Neural crest cell (in vitro differentiated cells): ENCODE measurements at places on chromosomes 4 and X.

- no peaks in the 10 kb centered on the region for H3K27me3 ChIP-seq
- H3K4me1 ChIP-seq, result peaks cover 4% of the 10 kb centered on the region
- no peak overlapping the region for H3K4me3 ChIP-seq
- H3K27ac ChIP-seq, result no peak overlapping the region
- no peak for DNase-seq
- H3K36me3 ChIP-seq, result no peaks in the 10 kb centered on the region
Observed at GRCh38 chr4:94410678-94411206, 41.0 kb upstream of the PDLIM5 start.

GRCh38 chr4:53116954-53117353, 248.9 kb downstream of the SCFD2 start:
- H3K27ac ChIP-seq, result no peak overlapping the region
- H3K4me3 ChIP-seq, result no peak overlapping the region
- no peaks in the 10 kb centered on the region for H3K36me3 ChIP-seq
- no peaks in the 10 kb centered on the region for H3K27me3 ChIP-seq
- no peak for DNase-seq
- H3K4me1 ChIP-seq, result peaks cover 32% of the 10 kb centered on the region

DNA sequence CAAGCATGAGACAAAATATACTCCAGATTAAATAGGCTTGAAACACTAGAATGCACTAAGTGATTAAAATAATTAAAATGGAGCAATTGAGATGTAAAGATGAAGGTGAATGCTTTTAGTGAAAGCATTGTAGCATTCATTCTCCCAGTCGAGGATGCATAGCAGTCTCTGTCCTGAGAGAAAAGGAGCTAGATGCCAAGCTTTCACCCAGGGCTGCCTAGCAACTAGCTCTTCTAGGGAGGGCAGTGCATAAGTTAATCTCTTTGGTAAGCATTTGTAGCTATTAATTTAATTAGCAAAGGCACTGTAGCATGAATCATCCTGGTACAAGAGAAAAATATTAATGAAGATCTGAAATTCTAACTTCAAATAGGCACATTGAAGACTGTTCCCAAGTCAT, 1014.8 kb downstream of the C4orf33 start:
- DNase-seq, result no peak
- peaks cover 37% of the 10 kb centered on the region for H3K4me1 ChIP-seq
- H3K4me3 ChIP-seq, result peak overlapping the region; percentile 54
- no peaks in the 10 kb centered on the region for H3K27me3 ChIP-seq
- H3K27ac ChIP-seq, result no peak overlapping the region
- H3K36me3 ChIP-seq, result peaks cover 6% of the 10 kb centered on the region

DNA sequence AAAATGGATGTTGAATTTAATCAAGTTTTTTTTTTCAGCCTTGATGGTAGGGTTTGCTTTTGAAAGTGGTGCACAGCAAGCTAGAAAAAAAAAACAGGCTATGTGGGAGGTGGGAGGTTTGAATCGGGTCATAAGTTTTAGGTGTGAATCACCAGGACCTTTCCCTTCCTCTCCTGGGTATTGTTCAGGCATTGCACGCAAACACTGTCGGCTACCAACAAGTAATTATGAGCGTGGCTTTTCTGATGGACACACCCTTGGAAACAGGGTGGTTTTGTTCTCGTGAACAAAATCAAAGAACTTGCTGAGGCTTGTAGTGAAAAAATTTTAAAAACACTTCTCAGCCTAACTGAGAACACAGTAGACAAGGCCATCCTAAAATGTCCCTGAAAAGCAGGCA, 18.1 kb downstream of the PIR start:
- H3K4me3 ChIP-seq, result no peak overlapping the region
- H3K4me1 ChIP-seq, result peaks cover 12% of the 10 kb centered on the region
- no peak overlapping the region for H3K27ac ChIP-seq
- H3K27me3 ChIP-seq, result no peaks in the 10 kb centered on the region
- H3K36me3 ChIP-seq, result peaks cover 16% of the 10 kb centered on the region

GRCh38 chr4:12053966-12054365, 625.3 kb upstream of the HS3ST1 start:
- no peaks in the 10 kb centered on the region for H3K27me3 ChIP-seq
- DNase-seq, result no peak
- no peaks in the 10 kb centered on the region for H3K4me1 ChIP-seq

DNA sequence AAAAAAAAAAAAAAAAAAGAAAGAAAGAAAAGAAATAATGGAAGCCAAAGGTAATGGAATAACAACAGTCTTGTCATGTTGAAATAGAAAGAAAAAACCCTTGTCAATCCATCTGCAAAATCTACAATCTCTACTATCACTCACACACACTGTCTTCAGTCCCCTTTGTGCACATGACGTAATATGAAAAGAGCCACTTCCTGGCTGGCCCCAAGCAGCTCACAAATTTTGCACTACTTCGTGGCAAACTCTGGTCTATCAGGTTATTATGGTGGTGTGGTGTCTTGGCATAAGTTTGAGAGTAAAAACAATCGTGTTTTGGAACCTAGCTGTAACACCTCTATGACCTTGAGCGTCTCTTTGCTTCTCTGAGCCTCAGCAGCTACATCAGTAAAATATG, 8.3 kb upstream of the AFAP1 start:
- H3K4me1 ChIP-seq, result peaks cover 15% of the 10 kb centered on the region
- no peak overlapping the region for H3K4me3 ChIP-seq
- no peaks in the 10 kb centered on the region for H3K27me3 ChIP-seq
- no peak overlapping the region for H3K27ac ChIP-seq
- no peaks in the 10 kb centered on the region for H3K36me3 ChIP-seq

DNA sequence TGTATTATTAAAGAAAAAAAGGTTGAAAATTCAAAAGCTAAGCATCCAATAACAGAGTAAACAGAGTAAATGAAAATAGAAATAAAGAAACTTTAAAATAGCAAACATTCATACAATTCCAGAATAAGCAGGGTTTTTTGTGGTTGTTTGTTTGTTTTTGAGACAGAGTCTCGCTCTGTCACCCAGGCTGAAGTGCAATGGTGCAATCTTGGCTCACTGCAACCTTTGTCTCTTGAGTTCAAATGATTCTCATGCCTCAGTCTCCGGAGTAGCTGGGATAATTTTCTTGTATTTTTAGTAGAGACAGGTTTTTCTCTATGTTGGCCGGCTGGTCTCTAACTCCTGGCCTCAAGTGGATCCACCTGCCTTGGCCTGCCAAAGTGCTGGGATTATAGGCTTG, 6.6 kb upstream of the THOC2 start:
- H3K4me3 ChIP-seq, result no peak overlapping the region
- peaks cover 2% of the 10 kb centered on the region for H3K36me3 ChIP-seq
- DNase-seq, result no peak
- no peaks in the 10 kb centered on the region for H3K27me3 ChIP-seq
- no peaks in the 10 kb centered on the region for H3K4me1 ChIP-seq

- no peaks in the 10 kb centered on the region for H3K4me1 ChIP-seq
- DNase-seq, result no peak
- H3K27me3 ChIP-seq, result no peaks in the 10 kb centered on the region
Observed at GRCh38 chr4:35250761-35251160, 993.6 kb downstream of the ARAP2 start.

- DNase-seq, result no peak
- no peak overlapping the region for H3K4me3 ChIP-seq
- H3K27me3 ChIP-seq, result no peaks in the 10 kb centered on the region
- H3K4me1 ChIP-seq, result no peaks in the 10 kb centered on the region
- H3K36me3 ChIP-seq, result peaks cover 3% of the 10 kb centered on the region
- no peak overlapping the region for H3K27ac ChIP-seq
Observed at GRCh38 chrX:149982310-149982709, 44.0 kb upstream of the EOLA2 start.

DNA sequence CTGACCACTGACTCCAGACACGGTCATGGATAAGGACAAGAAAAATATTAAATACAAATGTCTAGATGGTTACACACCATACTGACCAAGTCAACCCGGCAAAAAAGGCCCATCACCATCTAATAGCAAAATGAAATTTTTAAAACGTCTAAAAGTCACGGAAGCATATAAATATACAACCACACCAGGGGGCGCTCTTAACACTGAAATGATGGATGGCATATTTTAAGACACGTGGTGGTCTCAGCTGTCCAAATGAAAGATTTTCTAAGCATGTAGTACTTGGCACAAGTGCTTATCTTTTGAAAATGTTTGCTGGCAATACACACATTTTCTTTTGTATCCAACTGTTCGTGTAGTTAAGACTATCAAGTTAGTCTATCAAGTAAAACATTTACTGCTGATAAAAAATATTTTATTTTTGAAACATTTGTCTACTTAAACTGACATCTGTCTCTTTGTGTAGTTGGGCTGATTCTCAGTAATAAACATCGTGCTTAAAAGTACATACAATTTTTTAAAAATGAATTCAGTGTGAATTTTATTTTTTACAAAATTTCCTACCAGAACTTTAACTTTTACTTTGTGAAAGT, 64.6 kb downstream of the COX7B2 start:
- DNase-seq, result peak; percentile 69
- H3K27me3 ChIP-seq, result peaks cover 3% of the 10 kb centered on the region
- H3K4me1 ChIP-seq, result peaks cover 24% of the 10 kb centered on the region
- no peaks in the 10 kb centered on the region for H3K36me3 ChIP-seq
